AG04449 (cell line): ENCODE measurements at places on chromosomes 4 and X.

DNA sequence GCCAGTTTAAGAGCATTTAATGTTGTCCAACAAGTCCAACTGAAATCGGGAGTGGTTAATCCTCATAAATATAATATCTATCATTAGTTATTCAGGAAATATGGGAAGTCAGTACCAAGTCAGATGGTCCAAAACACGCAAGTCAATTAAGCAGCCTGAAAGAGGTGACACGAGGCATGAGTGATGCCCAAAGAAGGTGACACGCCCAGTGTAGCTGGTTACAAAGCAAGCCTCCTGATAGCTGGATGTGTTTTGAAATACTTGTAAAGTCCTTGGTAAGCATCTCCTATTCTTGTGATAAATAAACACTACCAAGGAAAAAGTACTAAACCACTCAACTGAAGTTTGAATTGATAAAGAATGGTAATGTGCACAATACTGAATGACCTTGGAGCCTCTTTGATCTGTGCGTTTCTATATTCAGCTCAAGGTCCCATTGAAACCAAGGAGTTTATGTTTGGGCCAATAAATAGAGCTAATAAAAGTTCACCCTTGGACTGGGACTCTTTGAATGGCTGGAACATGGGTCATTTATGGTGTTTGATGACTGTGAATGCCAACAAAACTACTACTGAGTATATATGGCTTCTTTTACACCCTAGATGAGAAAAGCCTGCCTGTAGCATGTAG lies 93.2 kb upstream of the KLF3 start:
- DNase-seq: no peak

DNA sequence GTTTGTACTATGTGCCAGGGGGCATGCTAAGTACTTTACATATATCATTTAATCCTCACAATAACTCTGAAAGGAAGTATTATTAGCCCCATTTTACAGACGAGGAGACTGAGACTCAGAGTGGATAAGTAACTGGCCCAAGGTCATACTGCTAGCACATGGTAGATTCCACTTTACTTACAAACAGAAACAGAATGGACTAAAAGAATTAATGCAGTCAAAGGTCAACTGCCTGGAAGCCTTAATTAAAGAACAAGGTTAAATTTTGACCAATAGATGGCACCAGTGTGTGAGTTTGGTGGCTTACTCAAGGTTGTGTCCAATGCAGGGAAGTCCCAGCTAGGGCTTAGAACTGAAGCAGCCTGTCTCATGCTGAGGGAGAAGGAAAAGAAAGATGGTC lies 4.7 kb downstream of the RIPPLY1 start:
- DNase-seq: no peak

- no peak for DNase-seq
Measured at GRCh38 chrX:66002824-66003680, 36.8 kb downstream of the VSIG4 start.

GRCh38 chrX:20595928-20596575 lies 329.3 kb upstream of the RPS6KA3 start:
- no peak for DNase-seq

- DNase-seq: no peak
Measured at GRCh38 chr4:37440501-37440900, 196.0 kb downstream of the NWD2 start.

- DNase-seq: no peak
Measured at GRCh38 chr4:140330311-140330900, 43.0 kb upstream of the SCOC start.

GRCh38 chrX:54794028-54794427 lies 4.0 kb downstream of the ITIH6 start:
- DNase-seq: no peak

DNA sequence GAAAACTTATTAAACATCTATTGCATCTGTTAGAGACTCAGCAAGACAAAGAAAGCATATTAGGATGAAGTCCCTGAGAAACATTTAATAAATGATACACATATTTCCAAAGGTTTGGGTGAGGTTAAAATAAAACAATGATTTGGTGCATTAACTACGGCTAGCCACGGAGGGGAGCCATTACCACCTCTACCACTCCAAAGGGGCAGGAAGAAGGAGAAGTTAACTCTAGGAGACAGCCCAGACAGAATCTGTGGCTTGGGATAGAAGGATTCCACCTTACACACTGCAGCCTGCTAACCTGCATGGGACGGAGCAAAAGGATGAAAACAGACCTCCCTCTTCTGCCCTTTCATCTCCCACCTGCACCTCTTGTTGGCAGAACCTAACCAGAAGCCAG lies 189.1 kb upstream of the C1QTNF7 start:
- DNase-seq: no peak

DNA sequence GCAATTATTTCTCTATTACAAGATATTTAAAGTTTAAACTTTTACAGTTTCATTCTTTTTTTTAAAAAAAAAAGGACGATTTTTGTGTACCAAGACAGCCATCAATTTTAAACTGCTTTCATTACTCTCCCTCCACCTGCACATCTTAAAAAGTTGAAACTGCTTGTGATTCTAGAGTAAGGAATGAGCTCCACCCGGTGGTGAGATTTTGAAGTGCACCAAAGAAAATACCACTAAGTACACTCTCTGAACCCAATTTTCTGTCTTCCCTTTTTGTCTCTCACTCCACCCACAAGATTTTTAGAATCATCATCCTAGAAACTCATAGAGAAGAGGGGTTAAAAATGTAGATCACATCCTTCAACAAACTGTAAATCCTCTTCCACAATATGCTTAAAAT lies 91.3 kb upstream of the WDR44 start:
- no peak for DNase-seq

DNA sequence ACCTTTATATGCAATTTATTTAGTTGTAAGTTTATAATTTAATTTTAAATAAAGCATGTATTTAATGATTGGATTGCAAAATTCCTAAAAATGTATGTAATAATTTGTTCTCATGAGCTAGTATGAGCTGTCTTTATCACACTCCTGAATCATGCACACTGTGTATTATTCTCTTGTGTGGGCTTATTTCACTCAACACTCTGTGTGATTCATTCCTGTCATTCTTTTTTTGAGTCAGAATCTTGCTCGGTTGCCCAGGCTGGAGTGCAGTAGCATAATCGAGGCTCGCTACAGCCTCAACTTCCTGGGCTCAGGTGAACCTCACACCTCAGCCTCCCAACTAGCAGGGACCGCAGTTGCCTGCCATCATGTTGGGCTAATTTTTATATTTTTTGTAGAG lies 123.1 kb upstream of the SLC34A2 start:
- no peak for DNase-seq

DNA sequence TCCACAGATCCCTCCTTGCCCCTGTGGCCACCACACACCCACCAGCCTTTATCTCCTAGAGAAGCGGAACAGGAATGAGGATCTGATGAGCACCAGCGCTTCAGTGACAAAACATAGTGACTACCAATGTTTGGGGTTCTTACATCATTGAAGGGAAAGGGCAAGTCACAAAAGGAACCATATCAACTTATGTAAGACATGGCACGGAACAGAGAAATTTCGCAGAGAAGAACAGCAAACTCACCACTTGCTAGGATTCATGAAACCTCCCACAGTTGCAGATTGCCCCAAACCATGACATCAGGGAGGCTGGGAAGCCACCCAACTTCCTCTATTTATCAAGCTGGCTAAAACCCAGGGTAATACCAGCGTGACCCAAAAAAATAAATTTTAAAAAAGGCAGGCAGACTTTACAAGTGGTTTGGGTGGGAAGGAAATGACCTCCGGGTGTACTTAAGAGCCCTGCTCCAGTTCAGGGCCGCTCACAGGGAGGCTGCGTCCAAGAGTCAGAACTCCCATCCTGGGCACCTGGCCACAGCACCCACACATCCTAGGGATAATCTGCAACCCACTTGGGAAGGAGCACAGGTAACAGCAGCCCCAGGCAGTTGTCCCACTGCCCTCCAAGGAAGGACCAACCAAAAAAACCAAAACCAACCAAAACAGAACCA lies 36.0 kb downstream of the ADGRG2 start:
- DNase-seq: no peak

GRCh38 chr4:186723292-186724057 lies at the start of gene FAT1:
Gene FAT1 (minus strand): TSS chr4:186723856. CDS start chr4:186709827, 14,029 bp downstream.
- no peak for DNase-seq

DNA sequence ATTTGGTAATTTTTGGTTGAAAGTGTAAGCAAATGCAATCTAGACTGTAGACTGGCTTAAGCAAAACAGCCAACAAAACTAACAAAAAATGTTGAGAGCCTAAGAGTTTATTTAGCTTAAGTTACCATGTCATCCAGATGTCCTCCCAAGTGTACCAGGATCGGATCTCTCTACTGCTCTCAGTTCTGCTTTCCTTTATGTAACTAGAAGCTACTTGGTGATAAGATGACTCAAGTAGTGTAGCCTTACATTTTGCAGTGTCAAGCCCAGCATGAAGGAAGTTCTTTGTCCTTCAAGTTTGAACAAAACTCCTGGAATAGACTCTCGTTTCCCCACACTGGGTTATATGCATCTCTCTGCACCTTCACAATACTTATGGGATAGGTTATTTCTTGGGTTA lies 1500.0 kb downstream of the STIM2 start:
- no peak for DNase-seq

DNA sequence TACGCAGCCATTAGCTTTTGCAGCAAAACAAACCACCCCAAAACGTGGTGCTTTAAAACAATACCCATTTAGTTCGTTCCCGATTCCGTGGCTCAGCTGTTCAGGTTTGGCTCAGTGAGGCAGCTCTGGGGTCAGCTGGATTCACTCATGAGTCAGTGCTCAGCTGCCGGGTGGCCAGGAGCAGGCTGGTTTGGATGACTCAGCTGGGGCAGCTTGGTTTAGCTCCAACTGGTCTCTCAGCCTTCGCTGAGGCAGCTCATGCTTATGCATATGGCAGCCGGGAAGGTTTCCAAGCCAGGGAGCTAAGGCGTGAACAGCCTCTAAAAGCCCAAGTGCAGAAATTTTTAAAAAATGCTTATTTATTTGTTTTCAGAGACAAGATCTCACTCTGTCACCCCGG lies 13.3 kb upstream of the CD99 start:
- DNase-seq: peak; percentile 90

DNA sequence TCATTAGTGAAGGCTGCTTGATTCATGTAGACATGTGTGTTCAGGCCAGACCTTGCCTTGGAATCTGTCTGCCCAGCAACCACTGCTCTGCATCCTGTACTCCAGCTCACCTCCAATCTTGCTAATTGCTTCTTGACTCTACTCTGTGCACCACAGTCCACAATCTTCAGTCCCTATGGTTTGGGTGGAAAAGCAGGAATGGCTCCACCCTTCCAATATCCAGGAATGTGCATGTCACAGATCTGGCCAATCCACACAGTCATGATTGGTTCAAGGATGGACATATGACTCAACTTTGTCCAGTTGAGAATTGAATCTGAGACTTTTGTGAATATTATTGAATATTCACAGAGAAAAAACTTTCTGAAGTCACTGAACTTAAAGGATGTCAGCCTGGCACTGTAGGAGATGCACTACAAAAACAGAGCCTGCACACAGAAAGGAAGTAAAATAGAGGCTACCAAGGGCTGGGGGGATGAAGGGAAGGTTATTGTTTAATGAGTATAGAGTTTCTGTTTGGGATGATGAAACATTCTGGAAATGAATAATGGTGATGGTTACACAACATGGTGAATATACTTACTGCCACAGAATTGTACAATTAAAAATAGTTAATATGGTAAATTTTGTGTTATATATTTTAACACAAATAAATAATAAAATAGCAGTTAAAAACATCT lies 161.3 kb upstream of the USP38 start:
- no peak for DNase-seq
